ENCODE measurements at places on chromosomes 3 and 15.

DNA sequence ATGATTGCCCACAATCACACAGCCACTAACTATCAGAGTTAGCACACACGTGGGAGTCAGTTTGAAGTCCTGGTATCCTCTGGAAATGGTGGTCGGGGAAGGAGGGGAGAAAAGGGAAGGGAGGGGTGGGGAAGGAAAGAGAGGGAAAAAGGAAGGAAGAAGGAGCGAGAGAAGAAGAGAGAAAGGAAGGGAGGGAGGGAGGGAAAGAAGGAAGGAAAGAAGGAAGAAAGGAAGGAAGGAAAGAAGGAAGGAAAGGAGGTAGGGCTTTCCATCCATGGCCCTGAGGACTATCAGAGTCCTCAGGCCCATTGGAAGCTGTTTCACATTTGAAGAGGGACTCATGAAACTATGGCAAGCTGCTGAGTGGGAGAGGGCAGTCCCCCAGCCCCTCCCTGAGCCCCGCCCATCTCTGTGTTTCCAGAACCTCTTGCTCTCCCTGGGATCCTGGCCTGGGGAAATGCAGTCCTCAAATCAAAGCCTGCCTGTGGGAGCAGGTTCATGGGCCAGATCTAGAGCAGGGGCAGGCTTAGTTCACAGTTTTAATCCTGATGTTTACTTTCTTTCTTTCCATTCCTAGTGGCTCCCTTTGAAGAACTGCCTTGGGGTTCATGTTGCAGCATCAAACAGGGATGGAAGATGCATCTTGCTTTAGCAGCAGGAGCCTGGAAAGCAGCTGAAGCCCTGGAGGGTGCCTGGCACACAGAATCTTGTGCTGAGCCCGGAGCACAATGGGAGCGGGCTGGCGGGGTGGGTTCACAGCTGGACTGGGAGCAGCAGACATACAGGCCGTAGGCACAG, 66.1 kb upstream of the GLCE start:
- no peak for DNase-seq

GRCh38 chr15:37733628-37734027, 200.8 kb upstream of the TMCO5A start:
- no peak for DNase-seq

DNA sequence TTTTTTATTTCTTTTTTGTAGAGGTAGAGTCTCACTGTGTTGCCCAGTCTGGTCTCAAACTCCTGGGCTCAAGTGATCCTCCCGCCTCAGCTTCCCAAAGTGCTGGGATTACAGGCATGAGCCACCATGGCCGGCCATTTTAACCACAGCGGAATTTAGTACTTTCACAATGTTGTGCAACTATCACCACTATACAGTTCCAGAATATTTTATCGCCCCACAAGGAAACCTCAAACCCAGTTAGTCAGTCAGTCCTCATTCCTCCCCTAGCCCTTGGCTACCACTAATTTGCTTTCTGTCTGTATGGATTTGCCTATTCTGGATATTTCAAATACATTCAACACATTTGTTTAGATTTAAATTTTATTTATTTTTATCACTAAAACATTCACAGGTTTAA, 15.5 kb upstream of the HOMER2 start:
- no peak for DNase-seq

GRCh38 chr15:88705769-88706165, 67.0 kb downstream of the ISG20 start:
- no peak for DNase-seq

GRCh38 chr15:68507447-68507846, 71.3 kb upstream of the CORO2B start:
- no peak for DNase-seq

GRCh38 chr3:187963677-187964385, 190.1 kb upstream of the LPP start:
- no peak for DNase-seq

- DNase-seq: no peak
Observed at GRCh38 chr3:138241061-138241460, 54.0 kb downstream of the ARMC8 start.

DNA sequence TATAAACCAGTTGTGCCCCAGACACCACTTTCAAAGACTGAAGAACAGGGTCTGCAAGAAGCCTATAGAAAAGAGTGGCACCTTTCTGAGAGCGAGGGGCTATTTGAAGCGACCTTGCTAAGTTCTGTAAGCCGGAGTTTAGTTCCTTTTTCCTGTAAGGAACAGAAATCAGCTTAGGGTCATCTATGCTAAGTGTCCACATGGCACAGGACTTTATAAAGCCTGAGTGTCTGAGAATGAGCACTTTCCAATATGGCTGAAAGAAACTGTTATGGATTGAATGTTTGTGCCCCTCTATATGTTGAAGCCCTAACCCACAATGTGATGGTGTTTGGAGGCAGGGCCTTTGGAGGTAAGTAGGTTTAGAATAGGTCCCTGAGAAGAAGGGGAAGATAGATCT, 4.0 kb upstream of the A4GNT start:
- DNase-seq: no peak

GRCh38 chr3:158532099-158532734, 38.8 kb upstream of the MLF1 start:
- DNase-seq: no peak

- DNase-seq: no peak
Observed at GRCh38 chr15:35690698-35691116, 144.7 kb upstream of the DPH6 start.

- DNase-seq: no peak
Observed at GRCh38 chr3:156859578-156859977, 33.4 kb downstream of the LEKR1 start.

DNA sequence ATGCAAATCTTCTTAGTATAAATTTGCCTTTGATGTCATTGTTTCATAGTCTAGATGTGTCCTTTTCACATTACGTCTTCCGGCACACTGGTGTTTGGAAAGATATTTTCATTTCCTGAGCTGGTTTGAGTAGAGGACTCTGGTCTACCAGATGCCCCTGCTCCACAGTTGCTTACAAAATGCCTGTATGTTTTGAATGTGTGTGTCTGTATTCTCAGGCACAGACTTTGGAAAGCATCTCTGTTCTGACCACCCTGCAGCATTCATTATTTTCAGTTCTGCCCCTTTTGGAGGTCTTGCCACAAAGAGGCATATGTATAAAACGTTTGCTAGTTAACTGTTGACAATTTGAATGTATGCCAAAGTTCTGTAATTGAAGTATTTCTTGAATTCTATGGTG, 236.0 kb upstream of the GOLIM4 start:
- no peak for DNase-seq

DNA sequence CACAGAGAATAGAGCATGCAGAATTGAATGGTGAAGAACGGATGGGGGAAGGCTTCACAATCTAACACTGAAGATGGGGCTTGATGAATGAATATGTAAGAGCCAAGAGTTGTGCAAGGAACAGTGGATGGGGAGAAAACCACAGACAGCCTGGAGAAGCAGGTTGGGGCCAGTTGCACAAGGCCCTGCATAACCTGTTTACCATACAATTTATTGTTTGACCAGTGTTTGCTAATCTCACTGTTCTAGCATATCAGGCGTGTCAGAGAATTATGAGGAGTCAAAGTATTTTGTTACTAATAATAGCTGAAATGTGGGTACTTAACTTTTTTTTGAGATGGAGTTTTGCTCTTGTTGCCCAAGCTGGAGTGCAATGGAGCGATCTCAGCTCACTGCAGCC, 36.4 kb downstream of the LINS1 start:
- no peak for DNase-seq

DNA sequence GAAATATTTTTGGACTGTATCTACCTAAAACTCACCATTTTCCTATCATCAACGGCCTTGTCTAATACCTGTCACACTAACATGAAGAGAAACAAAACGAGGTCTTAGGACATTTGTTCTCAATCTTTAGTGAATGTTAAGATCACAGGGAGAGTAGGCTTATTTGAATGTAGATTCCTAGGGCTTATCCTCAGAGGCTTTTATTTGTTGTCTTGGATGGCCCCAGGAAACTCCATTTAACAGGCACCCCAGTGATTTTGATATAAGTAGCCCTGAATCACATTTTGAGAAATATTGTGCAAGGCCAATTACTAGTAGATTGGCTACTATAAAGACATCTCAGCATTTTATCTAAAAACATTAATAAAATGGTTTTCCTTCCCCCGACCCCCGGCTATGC, 367.4 kb downstream of the GAP43 start:
- no peak for DNase-seq

GRCh38 chr15:29566914-29567313, 255.4 kb downstream of the TJP1 start:
- DNase-seq: no peak

DNA sequence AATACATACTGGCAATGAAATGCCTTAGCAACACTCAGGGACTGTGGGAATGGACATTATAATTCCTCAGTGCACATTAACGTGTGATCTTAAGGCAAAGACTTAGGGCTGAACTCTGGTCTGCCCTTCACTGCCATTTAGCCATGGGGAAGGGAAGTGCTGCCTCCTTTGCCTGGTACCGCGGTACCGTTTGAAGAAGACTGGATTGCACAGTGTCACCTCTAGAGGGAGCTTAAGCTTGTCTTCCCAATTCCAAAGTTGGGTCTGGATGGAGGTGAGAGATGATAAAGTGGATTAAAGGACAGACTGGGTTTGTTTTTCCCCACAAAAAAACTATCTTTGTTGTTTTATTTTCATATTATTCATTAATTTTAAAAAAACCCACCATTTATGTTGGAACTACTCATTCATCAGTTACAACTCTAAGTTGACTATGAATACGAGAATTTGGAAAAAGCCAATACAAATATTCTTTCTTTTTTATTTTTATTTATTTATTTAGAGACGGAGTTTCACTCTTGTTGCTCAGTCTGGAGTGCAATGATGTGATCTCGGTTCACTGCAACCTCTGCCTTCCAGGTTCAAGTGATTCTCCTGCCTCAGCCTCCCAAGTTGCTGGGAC, 60.0 kb upstream of the SYN2 start:
- no peak for DNase-seq

- no peak for DNase-seq
Observed at GRCh38 chr15:70220490-70221096, 122.9 kb upstream of the TLE3 start.

GRCh38 chr3:97821287-97821773, 481 bp upstream of the CRYBG3 start:
- no peak for DNase-seq

DNA sequence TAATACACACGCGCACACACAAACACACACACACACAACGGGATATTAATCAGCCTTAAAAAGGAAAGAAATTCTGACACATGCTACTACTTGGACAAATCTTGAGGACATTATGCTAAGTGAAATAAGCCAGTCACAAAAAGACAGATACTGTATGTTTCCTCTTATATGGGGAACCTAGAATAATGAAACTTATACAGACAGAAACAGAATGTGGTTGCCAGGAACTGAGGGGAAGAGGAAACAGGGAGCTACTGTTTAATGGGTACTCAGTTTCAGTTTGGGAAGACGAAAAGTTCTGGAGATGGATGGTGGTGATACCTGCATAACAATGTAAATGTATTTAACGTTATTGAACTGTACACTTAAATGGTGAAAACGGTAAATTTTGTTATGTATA, 20.2 kb downstream of the ICE2 start:
- no peak for DNase-seq

DNA sequence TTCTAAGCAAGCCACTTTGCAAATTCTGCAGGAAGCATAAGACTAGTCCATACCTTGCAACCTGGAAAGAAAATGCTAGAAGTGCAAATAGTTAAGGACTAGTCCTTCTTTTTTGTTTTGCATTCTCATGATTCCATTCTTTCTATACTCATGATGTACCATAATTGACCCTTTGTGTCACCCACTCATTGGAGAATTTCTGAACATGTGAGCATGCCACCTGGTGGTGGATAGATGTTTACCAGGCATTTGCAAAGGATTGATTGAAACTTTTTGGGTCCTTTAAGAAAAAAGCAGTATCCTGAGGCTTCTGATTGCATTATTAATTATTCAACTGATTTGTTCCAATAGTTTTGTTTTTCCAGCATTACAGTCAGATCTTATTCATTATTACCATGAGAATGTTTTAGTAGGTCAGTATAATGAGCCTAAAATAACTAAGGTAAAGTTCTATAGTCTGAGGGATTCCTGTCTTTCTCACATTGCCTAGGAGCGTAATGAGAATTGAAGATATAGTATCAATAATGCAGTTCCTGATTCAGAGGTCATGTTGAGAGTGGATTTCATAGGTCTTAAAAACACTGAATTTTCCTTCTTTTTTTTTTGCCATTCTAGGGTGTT, 20.2 kb upstream of the DIPK2A start:
- no peak for DNase-seq

GRCh38 chr3:197491923-197492664, 63.7 kb downstream of the BDH1 start:
- no peak for DNase-seq

GRCh38 chr3:183984749-183985729, 32.6 kb downstream of the ABCC5 start:
- no peak for DNase-seq

GRCh38 chr3:182172534-182172933, 460.8 kb downstream of the SOX2 start:
- DNase-seq: no peak

- no peak for DNase-seq
Observed at GRCh38 chr3:30225021-30225420, 381.4 kb upstream of the TGFBR2 start.

DNA sequence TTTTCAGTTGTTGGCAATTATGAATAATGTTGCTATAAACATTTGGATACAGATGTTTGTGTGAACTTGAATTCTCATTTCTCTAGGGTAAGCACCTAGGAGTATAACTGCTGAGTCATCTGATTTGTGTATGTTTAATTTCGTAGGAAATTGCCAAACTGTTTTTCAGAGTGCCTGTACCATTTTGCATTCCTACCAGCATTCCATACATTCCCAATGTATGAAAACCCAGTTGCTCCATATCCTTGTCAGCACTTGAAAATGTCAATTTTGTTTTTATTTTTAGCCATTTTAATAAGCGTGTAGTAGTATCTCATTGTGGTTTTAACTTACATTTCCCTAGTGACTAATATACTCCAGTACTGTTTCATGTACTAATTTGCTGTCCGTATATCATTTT, 98.5 kb upstream of the TSC22D2 start:
- no peak for DNase-seq

DNA sequence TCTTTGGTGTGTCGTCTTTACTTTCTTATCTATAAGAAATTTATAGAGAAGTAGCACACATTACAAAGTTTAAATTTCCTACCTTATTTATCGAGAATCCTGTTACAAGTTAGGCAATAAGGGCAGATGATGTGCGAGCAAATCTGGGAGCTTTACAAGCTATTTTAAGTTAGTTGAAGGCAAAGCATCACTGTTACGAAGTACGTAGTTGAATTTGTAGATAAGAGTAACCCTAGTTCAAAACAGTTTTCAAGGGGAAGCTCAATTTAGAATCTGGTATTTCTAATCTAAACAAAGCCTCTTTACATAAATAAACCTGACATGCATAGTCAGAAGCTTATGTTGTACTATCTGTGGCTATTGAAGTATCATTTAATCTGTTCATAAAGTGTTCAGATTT, 8.4 kb downstream of the KBTBD8 start:
- DNase-seq: no peak

All from right kidney (tissue), 9 donors.